Myocyte (in vitro differentiated cells): ENCODE measurements at places on chromosomes 7 and 10.
A peak's percentile ranks its signal among the peaks of the same experiment; 100 is the strongest.

GRCh38 chr10:79137826-79138225, 69.1 kb downstream of the ZMIZ1 start:
- DNase-seq = peak; percentile 90

GRCh38 chr7:157080111-157080730, 58.5 kb upstream of the UBE3C start:
- no peak for DNase-seq

DNA sequence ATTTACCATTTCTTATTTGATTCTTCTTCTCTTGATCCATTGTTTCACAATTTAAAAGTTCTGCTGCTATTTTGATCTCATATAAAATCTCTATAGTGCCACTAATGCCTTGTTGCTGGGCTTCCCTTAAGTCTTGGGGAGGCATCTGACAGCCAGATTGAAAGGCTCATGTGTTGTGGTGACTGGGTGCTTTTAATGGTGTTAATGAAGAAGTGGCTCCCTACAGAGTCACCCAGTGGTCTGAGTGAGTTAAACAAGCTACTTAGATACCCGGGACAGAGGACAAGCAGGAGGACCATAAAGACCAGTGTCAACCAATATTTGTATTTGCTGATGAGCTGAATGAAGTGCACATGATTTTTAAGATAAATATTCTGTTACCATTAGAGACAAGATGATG, 176.4 kb upstream of the HABP2 start:
- DNase-seq = no peak

- no peak for DNase-seq
Observed at GRCh38 chr7:69651101-69651590, 52.9 kb downstream of the AUTS2 start.

GRCh38 chr10:97131666-97132065, 54.1 kb downstream of the SLIT1 start:
- DNase-seq = peak; percentile 35

GRCh38 chr10:43199088-43199683, 60.9 kb downstream of the CSGALNACT2 start:
- DNase-seq = no peak

DNA sequence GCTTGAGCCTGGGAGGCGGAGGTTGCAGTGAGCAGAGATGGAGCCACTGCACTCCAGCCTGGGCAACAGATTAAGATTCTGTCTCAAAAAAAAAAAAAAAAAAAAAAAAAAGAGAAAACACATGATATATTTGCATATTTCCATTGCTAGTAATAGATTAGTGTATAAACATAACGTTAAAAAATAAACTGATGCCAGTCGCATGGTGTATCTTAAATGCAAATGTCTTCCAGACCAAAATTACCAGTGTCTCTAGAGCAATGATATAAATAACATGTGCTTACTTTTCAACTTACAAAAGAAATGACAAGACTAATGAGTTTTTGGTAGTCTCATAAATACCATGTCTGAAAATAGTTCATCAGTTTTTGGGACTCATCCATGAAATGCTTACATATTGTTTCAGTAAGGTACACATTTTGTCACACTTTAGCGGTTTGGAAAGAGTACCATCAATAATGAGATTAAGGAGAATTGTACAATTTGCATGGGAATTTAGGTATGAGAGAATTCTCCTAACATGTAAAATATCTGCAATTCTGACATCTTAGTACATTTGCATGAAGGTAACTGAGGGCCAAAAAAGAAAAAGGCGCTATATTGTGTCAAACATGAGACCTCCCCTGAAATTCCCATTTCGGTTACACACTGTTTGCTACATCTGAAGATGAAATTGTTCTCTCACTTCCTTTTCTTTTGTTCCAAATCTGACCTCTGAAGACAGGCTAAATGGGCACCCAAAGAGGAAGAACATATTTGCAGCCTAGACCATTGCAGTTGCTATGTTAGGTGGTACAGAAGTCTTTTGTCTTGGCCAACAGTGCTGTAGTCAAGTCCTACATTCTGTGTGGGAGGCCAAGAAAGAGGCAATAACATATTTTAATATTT, 51.5 kb upstream of the PIP4K2A start:
- DNase-seq = no peak

DNA sequence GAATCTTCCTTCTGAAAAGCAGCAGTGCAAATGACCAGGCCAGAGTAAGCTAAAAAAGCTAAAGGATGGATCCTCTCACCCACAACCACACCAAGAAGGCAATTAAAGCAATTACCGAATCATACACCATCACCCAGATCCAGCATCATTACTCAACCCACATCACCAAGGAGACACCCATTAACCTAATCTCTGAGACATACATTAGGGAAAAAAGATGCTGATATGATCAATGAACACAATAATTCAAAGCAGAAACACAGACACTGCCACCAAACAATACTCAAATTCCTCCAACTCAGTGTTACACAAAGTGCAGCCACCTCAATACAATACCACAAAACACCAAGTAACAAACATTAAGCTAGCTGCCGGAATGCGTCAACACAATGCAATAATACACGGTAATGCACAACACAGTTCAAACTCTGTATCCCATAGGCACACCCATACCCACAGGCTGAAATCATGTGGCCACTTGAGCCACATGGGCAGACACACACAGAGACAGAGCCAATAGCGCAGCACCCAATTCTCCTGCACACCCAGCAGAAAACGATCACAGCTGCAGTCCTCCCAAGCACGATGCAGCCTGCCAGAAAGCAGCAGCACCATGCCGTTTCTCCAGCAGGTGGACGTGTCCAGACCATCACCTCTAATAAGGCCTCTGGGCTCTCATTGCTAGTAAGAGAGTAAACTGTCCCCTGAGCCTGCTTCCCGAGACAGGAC, 21.5 kb downstream of the PAX2 start:
- no peak for DNase-seq

DNA sequence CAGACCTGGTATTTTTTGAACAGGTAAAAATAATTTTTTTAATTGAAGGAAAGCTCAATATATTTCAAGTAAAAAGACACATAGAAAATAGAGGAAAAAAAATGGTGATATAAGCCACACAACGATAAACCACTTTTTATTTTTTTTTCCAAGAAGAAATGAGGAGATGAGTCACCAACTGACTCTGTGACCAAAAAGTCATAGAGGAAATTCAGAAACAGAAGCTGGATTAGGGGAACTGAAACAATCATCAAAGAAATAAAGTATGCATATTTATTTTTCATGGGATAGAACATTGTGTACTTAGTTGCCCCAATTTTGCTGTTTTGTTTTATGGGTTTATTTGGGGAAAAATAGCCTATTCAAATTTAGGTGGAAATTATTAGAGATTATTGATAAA, 176.8 kb upstream of the AGR3 start:
- DNase-seq = peak; percentile 30

DNA sequence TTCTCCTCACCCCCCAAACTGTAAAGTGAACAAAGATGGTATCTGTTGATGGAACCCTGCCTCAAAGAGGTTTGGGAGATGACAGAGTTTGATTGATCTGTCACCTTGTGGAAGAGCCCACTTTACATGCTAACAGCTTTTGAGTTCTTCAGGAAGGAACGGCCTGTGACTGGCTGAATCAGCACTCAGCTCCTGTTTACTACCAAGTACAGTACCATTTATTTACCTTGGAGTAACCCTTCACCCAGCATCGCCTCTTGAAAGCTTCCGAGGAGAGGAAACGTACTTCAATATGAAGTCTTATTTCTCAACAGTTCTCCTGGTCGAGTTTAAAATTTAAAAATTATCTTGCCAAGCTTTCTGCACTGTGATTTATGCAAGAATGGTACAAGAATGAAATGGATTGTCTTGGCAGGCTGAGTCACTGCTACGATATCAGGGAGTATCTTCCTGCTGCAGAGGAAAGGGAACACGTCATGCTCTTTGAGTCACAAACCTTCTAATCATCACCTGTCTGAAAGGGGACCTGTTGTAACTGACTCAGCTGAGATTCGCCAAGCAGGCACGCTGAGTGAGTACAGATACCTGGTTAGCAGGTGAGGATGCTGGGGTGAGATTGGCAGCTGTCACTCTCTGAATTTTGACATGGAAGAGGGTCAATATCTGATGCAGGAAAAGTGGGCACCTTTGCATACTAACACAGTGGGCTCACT, 30.1 kb downstream of the KLF6 start:
- DNase-seq = peak; percentile 32

- DNase-seq = no peak
Observed at GRCh38 chr7:98881561-98882315, 3.4 kb downstream of the TRRAP start.

DNA sequence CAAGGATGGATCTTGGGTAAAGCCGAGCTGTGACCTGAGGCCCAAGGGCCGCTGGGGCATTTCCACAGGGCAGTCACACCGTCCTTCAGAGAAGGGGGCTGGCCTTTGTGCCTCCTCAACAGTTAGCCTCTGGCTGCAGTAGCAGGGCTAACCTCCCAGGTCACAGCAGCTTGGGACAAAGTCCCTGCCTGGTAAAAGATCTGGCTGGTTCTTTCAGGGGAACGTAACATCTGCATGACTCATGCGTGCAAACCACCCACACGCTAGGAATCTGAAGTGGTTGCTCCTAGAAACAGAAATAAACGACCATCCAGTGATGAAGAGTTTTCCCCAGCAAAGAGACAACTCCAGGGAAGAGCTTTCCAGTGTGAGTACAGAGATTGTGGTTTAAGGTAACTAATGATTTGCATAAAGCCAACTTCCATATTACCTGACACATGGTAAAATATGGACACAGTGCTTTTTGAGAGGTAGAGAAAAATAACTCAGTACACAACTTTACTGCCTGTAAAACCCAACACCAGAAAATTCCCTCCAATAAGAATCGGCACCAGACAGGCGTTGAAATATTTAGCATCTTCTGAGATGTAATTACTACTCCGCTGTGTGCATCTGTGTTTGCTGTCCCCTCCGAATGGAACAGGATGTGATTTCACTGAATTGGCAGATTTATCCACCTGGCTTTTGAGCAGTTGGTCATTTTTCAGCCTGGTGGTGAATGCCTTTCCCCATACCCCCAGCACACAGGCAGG, 84.9 kb upstream of the ADRB1 start:
- DNase-seq = peak; percentile 88

DNA sequence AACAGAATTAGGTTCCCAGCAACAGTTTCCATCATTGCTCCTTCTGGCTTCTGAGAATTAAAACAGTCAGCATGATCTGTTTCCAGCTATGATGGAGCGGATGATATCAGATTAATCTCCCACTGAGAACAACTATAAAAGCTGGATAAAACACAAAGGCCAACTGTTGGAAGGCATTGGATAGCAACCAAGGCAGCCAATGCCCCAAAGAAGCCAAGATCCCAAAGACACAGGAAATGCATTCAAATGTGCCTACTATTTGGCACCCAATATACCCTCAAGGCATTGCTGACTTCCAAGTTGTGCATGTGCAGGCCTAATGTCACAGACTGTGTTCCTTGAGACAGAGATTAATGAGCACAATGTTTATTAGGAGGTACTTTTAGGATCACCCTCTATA, 259.3 kb downstream of the ARHGAP12 start:
- no peak for DNase-seq

GRCh38 chr10:100129424-100129823, 47.8 kb upstream of the CPN1 start:
- no peak for DNase-seq

DNA sequence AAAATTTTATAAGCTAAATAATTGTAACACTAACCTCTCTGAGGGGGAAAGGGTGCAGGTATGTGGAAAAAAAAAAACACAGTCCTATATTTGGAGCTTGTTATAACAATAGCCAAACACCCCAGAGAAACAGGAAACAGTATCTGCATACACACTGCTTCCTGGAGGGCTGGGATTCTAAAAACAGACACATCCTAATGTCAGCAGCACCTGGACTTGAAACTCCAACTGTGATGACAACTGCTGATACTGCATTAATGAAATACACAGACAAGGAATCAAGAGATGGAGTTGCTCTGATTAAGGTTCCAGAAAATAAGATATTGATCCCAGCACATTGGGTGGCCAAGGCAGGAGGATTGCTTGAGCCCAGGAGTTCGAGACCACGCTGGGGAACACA, 9.3 kb downstream of the DAGLB start:
- DNase-seq = peak; percentile 92

DNA sequence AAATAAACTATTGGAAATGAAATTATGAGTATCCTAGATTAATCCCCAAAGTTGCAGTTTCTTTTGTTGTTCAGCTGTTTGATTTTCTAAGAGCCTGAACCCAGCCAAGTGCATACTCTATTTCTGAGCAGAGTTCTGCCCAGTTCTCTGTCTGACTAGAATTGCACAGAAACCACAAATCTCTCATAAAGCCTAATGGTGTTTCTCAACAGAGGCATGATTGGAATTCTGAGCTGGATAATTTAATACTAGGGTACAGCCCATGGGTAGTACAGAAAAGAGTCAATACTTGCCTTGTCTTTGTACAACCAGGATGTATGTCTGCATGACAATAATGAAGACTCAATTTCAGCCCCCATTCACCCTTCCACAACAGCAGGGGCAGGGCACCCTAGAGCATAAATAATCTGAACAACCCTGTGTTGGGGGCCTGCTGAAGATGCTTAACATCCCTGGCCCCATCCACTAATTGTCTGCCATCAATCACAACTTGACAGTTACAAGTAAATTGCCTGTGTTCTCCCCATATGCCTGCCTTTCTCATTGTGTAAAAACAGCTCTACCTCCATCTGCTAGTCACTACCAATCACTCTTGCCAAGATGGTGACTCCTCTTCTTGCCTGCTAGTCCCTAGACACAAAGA, 114.4 kb downstream of the NPSR1 start:
- DNase-seq = peak; percentile 24

- DNase-seq = no peak
Observed at GRCh38 chr10:118802126-118802793, 47.5 kb upstream of the CACUL1 start.

GRCh38 chr10:62817121-62817765, 1.1 kb upstream of the EGR2 start:
- peak; percentile 61 for DNase-seq

DNA sequence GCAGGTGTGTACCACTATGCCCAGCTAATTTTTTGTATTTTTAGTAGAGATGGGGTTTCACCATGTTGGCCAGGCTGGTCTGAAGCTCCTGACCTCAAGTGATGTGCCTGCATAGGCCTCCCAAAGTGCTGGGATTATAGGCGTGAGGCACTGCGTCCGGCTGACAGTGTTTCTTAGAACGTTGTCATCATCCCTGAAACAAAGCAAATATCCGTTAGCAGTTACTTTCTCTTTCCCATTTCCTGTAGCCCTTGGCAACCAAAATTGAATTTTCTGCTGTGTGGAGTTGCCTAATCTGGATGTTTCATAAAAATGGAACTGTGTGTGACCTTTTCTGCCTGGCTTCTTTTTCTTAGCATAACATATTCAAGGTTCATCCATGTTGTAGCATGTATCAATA, 22.4 kb downstream of the ZNF33A start:
- no peak for DNase-seq

DNA sequence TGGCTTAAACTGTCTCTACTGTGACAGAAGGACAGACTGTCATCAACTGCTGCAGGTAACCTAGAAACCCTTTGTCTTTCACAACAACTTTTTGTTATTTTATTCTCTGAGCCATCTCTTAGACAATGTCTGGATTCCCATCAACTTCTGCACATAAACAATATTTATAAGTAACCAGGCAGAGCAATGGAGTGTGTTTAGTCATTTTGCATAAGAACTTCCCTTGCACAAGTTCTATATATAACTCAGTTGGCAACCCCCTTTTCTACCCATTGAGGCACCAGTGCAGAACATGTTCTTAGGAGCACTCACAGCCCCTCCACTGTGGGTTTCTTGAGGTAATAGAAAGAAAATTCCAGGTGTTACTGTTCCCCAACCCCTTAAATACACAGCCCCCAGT, 65.0 kb upstream of the IL6 start:
- DNase-seq = no peak

GRCh38 chr10:78170026-78170475, 136.4 kb downstream of the RPS24 start:
- no peak for DNase-seq

- DNase-seq = peak; percentile 71
Observed at GRCh38 chr7:139725077-139725476, 52.7 kb downstream of the HIPK2 start.
